Stimulated activated CD4-positive, alpha-beta T cell treated with anti-CD3 and anti-CD28 coated beads, Interleukin-12 subunit alpha, Interleukin-12 subunit beta, amount 100 ng/mL, for 4 hours (primary cell): ENCODE measurements at places on chromosomes 1 and 21.

- no peak for DNase-seq
Measured at GRCh38 chr1:36760081-36760480, 274.2 kb downstream of the GRIK3 start.

DNA sequence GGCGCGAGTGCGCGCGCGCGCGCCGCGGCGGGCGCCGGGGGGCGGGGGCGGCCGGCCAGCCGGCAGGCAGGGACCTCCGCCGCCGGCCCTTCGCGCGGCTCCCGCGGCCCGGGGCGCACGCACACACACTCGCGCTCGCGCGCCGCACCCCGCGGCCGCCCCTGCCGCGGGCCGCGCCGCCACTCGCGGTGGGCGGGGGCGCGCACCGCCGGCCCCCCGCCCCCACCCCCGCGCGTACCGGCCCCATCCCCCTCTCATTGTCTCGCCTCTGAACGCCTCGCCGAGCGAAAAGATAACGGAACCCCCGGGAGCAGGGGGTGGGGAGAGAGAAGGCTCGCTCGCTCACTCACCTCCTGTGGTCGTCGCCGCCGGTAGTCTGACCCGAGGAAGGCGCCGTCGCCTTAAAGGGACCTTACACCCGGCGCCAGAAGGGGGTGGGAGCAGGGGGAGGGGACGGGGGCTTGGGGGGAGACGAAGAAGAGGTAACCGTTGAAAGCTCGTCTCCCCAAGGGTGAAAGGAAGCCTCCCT is 428 bp downstream of the POGZ start:
- peak; percentile 49 for DNase-seq

DNA sequence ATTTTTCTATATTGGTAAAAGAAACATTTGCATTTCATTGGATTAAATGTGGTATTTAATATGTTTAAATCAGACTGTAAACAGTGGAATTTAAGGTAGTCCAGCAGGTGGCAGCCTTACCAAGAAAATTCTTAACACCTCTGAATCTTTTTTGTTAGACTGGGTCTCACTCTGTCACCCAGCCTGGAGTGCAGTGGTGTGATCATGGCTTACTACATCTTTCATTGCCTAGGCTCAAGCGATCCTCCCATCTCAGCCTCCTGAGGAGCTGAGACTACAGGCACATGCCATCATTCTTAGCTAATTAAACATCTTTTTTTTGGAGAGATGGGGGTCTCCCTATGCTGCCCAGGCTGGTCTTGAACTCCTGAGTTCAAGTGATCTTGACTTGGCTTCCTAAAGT is 98.8 kb downstream of the RABGAP1L start:
- peak; percentile 25 for DNase-seq

DNA sequence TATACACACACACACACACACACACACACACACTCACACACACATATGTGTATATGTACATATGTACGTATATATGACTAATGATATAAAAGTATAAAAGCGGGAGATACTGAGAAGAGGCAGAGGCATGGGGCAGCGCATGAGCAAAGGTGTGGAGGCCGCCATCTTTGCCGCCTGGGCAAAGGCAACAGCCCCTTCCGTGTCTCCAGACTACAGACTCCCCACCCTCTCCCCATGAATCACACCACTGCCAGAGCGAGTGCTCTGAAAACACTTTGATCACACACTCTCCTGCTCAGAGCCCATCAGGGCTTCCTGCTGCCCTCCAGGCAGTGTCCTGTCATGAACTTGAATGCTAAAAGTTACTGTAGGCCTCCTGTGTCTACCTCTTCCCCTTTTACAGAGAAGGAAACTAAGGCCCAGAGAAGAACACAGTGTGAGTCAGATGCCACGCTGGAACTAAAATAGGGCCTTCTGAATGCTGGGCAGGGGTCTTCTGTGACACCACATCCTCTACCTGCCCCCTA is 54.7 kb upstream of the SSBP3 start:
- no peak for DNase-seq

- DNase-seq: no peak
Measured at GRCh38 chr1:85601901-85602300, 21.3 kb downstream of the CCN1 start.
